HCEC 1CT (cell line): ENCODE measurements at places on chromosomes 5 and 9.

GRCh38 chr5:68190619-68191018 lies 24.9 kb upstream of the PIK3R1 start:
- no peak for DNase-seq

DNA sequence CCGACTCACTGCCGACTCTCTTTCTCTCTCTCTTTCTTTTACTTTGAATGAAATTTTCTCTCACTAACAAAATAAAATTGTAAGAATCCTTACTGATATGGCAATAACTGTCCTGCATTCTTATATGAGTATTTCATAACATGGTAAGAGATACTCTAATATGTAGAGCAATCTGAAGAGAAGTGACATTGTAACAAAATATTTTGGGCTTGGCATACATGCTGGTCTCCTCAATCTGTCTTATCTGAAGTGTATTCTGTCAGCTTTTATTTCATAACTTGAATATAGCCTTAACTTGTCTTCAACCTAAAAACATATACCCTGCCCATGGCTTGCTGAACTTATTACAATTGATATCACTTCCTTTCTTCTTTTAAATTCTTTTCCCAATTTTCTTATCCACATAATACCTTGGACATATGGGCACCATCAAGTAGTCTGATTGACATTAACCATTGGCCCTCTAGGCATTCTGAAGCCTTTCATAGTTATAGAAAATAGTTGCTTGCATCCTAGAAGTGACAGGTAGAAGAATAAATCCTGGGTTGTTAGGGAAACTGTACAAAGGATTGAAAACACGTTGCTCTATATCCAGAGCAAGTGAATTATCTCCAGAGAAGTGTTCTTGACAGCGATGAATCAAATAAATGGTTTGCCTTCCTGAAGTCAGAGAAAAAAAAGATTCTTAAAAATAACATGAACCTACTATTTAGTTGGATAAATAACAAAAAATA lies 537.6 kb upstream of the TYRP1 start:
- DNase-seq: no peak

- no peak for DNase-seq
Observed at GRCh38 chr9:37992924-37993349, 76.1 kb downstream of the SHB start.

GRCh38 chr9:129174724-129175514 lies 3.1 kb downstream of the IER5L start:
- DNase-seq: peak; percentile 89

DNA sequence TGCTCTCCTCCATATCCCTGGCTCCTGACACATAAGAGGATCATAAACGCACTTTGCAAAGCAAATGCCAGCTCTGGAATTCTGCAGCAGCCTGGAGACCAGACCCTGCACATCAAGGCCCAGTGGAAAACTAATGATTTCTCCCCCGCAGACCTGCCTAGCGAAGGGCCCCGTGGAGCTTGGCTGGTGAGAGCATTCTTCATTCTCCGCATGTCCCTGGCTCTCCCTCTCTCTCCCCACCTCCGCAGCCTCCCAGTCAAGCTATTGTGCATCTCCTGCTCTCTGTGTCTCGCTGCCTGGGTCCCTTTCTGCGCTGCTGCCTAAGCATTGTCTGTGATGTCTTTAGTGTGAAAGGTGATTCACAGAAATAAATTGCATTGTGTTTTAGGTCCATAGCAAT lies 46.7 kb downstream of the GRIA1 start:
- no peak for DNase-seq

DNA sequence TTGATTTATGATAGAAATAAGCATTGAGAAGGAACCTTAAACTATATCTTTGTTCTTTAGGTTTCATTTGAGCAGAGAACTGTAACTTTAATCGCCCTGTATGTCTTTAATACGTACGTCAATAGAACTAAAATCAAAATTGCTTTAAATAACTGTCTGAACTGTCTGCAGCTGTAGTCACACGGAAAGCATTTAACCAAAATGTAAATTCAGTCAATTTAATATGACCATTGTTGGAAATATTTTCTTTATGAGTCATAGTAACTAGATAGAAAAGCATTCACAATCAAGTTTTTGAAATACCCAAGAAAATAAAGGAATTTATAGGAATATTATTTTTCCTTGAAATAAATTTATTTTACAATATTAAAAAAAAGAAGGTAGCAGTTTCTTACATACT lies 157.1 kb upstream of the CDH6 start:
- DNase-seq: peak; percentile 7

- peak; percentile 65 for DNase-seq
Observed at GRCh38 chr5:43121913-43122484, 1.3 kb downstream of the ZNF131 start.

DNA sequence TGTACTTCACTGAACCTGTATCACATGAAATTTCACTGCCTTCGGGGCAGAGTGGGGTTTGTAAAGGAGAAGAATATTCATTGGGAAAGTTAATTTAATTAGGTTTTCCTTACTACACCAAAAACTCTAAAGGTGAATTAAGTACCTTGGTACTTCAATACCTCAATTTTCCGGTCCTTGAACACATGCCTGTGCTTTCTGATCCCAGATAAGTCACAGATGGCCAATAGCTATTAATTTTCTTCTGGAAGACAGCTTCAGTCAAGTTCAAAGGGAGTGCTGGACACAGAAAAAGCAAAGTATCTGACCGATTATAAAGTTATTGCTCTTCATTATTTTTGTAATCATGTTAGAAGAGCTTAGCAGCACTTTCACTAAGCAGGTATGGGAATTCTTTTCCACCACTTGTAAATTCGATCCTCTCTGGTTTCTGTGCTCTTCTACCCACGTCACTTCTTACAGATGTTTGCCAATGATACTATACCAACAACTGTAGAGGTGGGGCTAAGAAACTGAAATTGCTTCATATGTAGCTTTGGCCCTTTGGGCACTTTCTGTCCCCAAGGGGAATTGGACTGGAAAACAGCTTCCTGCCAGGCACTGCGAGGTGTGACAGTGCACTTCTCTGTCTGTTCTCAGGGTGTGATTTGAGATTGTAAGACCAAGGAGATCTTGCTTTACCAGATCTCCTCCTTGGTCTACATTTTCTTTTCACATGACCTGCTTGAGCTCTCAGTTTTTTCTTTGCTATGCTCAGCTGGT lies 164.0 kb downstream of the CCDC192 start:
- no peak for DNase-seq

DNA sequence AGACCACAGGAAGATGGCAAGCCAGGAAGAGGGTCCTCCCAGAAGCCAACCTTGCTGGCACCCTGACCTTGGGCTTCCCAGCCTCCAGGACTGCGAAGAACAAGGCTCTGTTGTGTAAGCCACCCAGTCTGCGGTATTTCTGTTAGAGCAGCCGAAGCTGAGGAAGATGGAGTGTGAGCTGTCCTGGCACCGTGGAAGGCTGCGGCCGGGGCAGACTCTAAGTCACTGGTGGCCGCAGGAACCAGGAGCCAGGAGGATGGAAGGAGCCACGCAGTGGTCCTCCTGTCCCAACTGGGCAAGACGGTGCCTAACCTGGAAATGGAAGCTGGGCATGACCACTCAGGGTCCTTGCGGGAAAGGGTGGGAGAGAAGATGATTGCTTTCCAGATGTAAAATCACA lies 89.1 kb downstream of the ZNF354C start:
- no peak for DNase-seq

DNA sequence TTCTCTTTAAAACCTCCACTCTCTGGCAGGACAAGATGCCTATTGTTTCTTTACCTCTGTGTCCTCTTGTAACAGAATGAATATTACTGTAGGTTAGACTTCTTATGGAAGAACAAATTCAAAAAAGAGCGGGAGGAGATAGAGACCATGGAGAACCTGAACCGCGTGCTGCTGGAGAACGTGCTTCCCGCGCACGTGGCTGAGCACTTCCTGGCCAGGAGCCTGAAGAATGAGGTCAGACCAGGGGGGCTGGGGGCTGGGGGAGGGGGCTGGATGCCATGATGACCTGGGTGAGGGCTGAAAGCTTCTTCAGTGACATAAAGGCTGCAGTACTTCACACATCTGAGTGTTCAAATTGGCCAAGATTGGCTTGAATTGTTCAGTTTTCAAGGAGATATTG lies 61.4 kb downstream of the CFAP90 start:
- no peak for DNase-seq

DNA sequence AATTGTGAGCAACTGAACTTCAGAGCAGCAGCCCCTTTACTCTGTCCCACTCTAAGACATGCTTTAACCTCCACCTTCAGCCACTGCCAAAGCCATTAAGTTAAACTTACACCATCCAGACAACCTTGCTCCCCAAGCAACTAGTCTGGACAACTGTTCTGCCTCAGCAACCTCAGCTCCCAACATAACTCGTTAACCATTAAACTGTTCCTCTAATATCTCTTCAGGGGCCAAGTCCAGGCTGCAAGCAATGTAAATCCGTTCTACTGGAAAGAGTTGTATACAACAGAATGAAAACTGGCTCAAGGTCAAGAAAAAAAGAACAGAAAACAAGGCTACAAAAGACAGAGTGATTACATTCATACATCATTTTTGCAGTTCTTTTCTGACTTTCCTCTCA lies 131.7 kb upstream of the TARS1 start:
- no peak for DNase-seq

- no peak for DNase-seq
Observed at GRCh38 chr5:125874717-125875116, 548.5 kb upstream of the GRAMD2B start.

GRCh38 chr5:6175172-6175854 lies 203.0 kb downstream of the MED10 start:
- no peak for DNase-seq

DNA sequence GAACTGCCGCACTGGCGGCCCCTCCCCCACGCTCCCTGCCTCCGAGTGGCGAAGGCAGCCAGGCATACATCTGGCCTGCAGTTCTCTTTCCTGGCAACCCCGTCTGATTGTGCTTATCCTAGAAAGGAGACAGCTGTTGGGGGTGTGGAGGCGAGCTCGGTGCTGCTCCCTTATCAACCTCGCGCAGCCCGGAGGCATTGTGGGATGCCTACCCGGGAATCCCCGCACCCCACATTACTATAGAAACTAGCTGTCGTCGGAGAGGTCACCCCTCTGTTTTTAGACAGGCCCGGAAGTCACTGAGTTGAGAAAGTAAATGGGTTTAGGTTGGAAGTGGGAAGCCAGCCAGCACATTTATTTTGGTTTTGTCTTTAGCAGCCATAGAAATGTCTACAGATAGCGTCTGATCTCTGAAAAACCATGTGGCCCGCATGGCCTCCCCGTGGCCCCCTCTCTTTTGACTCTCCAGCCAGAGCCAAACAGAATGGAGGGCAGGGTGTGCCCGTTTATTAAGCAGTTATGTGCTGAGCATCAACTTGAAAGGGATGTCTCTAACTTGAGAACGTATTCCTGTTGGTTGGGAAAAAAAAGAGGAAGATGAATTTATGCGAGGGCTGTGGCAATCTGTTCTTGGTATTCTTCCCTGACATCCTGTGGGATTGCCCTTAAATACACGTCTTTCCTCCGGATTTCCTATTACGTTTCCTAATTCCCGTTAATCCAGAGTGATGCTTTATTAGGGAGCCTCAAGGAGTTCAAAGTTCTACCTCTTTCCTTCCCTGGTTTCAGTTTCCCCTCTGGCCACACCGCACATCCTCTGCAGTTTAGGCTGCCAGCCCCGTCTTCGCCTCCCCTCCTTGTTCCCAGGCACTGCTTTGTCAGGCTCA lies 3.9 kb downstream of the STC2 start:
- peak; percentile 80 for DNase-seq

DNA sequence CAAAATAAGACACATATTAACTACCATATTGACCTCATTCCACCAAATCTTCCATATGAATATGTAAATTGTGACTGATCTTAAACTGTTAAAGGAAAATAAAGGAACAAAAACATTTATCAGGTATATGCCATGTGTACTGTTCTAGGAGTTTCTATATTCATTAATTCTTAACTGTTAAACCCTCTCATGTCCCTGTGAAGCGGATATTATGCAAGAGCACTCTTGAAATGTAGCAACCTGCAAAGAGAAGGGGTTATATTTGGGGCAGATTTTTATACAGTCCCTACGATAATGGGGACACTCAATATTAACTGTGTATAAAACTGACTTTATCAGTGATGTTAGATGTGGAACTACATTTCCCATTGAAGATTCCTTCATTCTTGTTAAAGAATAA lies 184.9 kb upstream of the OR13F1 start:
- no peak for DNase-seq

DNA sequence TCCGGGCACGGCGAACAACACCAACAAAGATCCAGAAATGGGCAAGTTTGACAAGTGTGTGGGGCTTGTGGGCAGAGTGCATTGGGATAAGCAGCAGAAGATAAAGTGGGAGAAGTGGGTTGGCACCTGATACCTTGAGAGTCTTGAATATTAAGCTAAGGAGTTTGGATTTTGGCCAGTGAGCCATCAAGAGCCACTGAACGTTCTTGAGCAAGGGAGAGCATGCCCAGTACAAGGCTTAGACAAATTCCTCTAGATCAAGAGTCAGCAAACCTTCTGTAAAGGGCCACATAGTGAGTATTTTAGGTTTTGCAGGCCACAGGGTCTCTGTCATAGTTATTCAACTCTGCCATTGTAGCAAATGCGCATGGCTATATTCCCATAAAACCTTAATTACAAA lies 26.6 kb upstream of the TRMT10B start:
- DNase-seq: no peak

DNA sequence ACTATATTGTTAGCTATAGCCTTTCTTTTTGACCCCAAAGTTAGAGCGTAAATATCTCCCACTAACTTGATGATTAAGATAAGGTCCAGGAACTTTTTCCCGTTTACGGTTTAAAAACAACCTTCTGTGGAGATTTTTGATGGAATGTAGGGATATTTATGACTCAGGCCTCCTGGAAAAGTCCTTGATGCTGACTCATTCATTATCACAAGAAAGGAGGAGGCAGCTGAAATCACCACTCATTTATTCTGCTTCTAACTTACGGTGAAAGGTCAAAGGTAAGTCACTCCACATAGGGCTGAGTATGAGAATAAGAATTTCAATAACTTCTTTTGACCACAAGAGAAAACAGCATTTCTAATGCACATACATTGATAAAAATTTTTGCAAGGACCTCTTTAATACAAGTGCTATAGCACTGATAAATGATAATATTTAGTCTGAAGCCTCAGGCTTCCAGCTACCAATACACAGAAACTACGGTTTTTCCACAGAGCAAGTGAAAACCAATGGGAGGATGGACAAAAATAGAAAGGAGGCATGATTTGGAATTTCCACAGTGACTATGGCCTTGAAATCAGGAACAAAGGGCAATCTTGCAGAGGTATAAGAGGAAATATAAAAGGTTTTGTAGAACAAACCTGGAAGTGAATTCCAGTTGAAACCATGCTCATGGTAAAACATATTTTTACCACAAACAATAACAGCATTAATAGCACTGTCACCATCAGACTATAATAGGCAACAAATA lies 146.5 kb downstream of the PPP2R2B start:
- peak; percentile 87 for DNase-seq

DNA sequence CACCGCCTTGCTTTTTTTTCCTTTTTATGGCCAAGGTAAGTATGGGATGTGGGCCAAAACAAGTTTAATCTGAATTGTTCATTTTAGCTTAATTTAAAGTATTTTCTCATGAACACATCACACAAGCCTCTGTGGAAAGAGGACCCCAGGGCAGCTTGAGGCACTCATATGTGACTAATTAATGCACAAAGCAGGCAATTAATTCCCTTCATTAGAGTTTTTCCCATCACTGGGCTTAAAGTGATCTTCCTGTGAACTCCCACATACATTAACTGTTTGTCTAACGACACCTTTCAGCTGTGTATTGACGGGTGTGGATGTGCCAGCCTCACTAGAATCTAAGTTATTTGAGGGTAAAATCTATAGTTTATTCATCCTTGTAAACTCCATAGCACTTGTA lies 103.3 kb downstream of the MRPS27 start:
- DNase-seq: no peak
